GF-D8 (cell line): ENCODE measurements at places on chromosomes 6 and 20.

- DNase-seq, result no peak
Measured at GRCh38 chr6:43222418-43223059, 6.7 kb downstream of the DNPH1 start.

DNA sequence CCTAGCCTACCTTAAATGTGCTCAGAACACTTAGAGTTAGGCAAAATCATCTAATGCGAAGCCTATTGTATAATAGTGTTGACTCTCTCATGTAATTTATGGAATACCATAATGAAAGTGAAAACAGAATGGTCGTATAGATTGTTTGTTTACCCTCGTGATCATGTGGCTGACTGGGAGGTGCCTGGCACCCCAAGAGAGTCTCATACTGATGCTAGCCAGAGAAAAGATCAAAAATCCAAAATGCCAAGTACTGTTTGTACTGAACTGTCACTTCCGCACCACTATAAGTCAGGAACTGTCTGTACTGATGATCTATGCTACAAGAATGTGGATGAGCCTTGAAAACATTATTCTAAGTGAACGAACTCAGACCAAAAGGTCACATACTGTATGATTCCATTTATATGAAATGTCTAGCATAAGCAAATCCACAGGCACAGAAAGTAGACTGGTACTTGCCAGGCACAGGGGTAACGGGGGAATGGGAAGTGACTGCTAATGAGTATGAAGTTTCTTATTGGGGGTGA is 22.4 kb downstream of the ZMYND8 start:
- no peak for DNase-seq

DNA sequence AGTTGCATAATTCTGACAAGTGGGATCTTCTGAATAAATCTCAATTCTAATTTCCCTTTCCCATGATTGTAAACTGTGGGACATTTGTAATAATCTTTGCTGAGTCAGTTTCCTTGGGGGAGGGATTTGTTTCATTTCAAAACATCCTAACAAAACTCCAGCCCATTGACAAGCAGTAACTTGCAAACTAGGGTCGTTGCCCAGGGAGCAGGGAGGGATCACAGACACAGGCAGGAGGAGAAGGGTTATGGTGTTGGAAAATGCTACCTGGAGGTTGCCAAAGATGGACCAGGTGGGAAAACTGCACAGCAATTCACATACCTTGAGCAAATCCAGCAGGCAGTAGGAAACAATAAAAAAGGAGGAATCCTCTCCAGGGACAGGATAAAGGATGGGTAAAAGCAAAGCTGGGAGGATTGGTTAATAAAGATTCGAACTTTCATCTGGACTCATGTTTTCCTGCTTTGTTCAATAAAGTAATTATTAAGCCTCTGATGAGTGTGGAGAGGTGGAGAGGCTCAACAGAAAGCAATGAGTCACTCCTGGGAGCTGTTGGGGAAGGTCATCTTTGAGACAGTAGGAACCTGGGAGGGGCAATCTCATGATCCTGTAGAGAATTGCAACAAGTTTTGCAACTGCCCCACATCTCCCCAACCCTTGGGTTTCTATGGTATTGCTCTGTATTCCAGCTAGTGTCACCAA is 87.3 kb upstream of the AKIRIN2 start:
- no peak for DNase-seq

DNA sequence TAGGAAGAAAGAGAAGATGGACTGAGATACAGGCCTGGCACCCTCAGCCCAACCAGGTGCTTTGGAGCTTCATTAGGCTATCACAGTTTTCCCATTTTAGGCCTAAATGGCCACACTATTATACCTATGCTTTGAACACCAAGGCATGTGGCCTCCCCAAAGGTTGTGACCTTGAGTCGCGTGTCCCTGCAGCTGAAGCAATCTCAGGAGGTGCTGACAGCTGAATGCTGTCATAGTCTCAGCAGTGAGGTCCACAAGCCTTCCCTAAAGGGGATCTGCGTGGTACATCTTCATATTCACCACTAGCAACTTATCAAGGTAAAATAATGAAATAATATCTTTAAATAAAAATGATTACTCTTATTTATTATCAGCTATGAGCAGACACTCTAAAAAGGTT is 707.9 kb upstream of the NRSN1 start:
- DNase-seq, result no peak

GRCh38 chr6:133954657-133955576 is 1.9 kb downstream of the TBPL1 start:
- DNase-seq, result no peak

DNA sequence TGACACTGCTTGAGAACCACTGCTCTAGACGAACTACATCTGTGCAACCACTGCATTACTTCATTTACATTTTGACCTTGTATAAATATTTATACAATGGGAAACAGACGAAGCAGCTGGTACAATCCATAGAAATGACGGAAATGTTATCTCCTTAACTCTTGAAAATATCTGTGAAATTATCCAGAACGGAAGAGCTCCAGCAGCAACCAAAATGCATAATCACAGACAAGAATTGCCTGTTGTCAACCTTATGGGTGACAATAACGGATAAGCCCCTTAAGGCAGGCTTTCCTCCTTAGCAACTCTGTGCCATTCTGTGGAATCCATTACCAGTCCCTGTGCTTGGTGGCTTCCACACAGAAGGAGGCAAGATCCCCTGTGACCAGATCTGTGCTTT is 115.4 kb downstream of the DTNBP1 start:
- DNase-seq, result no peak

DNA sequence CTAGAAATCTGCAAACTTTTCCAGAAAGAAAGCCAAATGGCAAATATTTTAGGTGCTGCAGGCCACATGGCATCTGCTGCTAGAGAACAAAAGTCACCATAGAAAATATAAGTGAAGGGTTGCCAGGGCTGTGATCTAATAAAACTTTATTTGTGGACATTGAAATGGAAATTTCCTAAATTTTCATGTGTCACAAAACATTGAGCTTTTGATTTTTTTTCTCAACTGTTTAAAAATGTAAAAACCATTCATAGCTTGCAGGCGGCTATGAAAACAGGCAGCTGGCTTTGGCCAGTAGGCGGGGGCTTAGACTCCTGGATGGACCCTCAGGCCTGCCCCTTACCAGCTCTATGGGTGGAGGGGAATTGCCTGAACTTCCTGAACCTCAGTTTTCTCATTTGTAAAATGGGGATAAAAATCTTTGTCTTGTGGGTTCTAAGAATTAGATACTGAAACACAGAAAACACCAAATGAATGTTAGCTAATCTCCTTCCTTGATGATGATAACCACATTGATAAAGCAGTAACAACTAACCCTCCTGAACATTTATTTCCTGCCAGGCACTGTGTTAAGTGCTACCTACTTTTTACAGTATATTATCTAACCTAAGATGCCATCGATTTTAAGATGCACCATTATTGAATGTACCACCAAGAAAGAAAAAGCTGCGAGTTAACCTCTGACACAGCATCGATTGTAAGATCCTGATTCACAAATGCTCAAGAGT is 85.5 kb downstream of the SLC22A23 start:
- no peak for DNase-seq

DNA sequence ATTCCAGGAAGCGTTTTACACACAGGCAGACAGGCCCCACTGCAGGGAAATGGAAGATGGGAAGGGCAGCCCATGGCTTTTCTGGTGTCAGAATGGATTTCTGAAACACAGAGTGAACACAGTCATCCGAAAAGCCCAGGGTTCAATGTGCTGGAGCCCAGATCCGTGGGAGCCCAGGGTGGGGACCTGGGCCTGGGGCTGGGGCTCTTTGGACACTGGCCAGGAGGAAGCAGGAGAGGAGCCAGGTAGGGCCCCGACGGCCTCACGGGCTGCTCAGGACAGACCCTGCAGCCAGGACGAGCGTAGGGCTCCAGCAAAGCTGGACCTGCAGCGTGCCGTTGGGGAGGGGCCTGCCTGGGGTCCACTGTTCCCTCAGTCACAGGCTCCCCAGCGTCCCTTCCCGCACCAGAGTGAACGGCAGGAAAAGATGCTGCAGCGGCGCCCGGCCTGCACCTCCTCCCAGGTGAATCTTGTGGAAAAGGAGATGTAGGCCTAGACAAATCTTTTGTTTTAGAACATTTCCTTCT is 24.3 kb upstream of the LSM14B start:
- DNase-seq, result no peak

- no peak for DNase-seq
Measured at GRCh38 chr6:24918641-24919055, 17.1 kb downstream of the RIPOR2 start.

DNA sequence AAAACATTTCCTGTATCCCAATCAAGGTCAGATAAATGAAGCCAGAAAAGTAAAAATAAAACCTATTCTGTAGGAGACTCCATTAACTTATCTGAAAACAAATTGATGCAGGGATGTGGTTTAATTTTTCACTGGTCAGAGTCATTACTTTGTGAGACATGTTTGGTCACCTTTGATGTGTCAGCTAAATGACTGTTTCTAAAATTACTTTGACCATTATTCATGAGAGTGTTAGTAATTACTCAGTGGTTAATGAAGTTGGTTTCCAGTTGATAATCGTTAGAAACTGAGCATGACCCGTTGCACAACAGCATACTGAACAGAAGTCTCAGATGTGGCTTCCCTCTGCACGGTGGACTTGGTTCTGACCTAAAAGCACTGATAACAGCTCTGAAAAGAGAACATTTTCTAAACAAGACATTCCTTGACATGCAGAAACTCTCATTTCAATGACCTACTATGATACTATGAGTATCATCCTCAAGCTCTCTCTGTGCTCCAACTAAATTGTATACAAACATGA is 410.5 kb upstream of the RNF217 start:
- DNase-seq, result no peak

DNA sequence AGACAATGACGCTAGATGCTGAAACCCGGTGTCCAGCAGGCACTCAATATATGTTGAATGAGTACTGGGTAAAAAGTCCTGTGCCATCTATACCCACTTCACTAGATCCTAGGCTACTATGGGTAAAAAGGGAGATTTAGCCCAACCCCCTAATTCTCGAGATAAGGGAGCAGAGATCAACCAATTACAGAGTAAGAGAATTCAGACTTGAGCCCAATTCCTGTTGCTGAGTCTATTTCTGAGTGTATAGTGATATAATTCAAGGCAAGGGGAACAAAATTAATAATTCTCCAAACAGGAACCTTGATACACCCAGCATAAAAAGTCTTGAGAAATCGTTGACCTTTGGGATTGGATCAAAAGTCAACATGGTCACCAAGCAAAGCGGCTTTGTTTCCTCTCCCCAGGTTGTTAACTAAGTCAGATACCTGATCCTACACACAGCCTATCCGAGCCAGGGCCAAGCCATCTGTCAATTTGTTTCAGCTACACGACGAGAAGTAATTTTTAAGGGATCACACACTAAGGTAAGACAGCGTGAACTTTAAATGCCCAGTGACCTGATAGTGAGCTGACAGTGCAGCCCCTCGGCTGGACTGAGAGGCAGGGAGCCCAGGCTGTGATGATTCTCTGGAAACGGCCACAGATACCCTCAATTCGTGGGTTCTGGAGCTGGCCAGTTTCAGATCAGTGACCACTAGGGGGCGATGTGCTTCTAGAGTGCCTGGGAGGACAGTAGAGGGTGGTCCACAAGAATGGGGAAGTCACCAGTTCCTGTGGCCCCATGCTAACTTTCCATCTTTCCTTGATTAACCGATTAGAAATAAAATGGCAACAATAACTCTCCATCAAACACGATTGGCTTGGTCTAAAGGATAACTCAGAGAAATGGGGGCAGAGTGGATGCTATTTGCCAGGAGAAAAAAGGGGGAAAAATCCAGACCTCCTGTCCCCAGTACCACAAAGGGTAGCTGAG is 46.2 kb downstream of the SLC22A23 start:
- peak; percentile 4 for DNase-seq
